Stimulated activated CD8-positive, alpha-beta memory T cell treated with anti-CD3 and anti-CD28 coated beads, Interleukin-7, amount 100 ng/mL, for 1 hour (primary cell): ENCODE measurements at places on chromosomes 5 and 9.

DNA sequence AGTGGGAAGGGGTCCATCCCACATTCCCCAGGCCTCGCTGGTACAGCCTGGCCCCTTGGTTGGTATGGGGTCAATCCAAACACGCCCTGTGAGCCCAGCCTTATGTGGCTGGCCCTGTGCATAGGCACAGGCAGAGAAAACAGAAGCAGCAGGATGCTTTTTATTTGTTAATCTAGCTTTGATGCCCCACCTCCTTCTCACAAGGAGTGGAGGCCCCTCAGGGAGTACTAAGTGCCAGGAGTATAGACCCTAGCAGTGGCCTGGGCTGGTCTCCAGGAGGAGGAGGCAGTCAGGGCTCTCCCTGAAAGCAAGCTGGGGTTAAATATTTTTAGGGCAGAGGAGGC, 14.6 kb upstream of the TCF7 start:
- DNase-seq = no peak

DNA sequence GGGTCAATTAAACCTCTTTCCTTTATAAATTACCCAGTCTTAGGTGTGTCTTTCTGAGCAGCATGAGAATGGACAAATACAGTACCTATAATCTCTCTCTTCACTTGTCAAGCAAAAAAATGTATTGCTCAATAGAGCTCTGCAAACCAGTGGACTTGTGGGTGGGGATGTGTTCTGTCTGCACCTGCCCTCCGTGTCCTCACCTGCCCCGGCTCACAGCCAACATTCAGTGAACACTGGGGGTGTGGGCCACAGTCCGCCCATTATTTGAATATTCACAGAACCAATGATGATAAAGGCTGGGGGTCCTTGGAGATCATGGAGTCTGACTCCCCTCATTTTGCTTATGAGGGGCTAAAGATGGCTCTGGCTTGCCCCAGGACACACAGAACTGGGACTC, 36.9 kb upstream of the MED27 start:
- no peak for DNase-seq

DNA sequence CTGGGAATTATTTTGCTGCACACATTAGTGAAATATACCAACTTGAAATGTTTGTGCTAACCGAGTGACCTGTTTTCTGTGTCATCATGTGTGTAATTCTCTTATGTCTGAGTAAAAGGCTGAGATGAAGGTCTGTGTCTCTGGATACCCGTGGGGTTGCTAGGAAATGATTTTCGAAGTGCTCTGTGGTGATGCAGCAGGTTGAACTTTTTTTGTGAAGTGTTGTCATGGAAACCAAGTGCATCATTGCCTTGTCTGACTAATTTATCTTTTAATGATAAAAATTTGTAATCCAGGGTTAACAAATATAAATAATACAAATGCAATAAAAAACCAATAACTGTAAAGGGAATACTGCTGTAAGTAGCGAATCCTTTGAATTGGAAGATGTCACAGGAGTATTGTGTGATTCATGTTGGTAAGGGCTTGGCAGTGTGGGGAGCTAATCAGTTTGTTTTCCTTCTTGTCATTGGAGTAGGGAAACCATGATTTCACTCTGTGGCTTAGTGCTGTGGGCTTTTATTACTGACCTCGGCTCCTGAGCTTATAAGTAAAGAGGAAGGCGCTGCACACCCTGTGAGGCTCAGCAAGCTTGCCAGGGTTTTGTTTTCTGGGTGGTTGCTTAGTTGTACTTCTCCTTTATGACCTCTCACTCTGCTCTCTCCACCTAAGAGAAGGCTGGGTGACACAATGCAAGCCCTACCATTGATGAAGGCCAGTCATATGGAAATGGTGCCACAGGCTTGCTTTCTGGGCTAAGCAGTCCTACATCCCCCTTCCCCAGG, 22.3 kb downstream of the PDE8B start:
- no peak for DNase-seq

- DNase-seq = no peak
Observed at GRCh38 chr5:129820-130219, 37.9 kb downstream of the PLEKHG4B start.

DNA sequence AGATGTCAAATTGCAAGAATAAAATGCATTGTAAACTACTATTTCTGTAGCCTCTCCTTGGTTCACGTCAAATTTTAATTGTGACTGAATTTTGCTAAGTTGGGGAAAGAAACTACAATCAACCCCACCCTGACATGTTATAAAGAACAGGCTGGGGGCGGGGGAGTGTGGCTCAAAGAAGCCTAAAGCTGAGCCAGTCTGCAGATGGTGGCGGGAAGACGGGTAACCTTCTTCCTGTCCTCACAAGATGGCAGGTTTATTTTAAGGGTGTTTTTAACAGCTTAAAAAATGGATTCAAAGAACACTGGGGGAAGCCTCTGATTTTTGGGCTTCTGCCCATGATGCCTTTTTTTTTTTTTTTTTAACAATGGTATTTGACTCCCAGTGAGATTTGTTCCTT, 68.5 kb upstream of the MELK start:
- no peak for DNase-seq

DNA sequence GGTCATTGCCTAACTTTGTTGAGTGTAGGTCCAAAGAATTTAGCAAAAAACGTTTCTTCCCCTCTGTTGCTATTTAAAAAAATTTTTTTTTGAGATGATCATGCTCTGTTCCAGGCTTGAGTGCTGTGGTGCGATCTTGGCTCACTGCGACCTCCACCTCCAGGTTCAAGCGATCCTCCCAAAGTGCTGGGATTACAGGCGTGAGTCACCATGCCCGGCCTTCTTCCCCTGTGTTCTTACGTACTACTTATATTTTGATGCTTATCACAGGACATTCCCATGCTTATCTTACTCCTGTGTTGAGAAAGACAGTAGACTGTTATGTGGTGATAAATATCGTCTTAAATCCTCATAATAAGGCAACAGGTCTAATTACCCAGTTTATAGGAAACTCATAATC, 2.5 kb downstream of the ACER2 start:
- DNase-seq = no peak

GRCh38 chr5:134813827-134814226, 31.9 kb upstream of the C5orf24 start:
- DNase-seq = no peak

DNA sequence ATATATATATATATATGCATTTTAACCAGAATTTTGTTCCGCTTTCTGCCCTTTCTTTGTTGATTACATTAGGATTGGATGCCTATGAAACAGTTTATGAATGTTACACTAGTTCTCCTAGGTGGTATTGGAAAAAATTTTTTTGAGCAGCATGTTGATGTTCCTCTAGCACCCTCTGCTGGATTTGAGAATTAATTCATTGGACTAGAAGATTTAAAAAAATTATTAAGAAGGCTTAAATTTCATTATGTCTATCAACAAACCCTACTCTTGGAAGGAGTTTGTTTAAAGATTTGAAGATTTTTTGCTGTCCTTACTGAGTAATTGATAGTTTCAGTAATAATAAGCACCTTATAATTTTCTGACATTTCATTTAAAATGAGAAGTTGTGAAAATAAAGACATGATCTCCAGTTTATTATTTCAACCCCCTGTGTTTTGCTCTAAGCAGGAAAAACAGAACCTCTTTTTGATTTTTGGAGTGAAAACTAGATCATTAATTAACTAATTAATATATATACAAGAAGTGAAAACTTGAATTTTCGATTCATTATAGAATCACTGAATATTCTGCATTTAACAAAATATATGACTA, 89.6 kb downstream of the CCDC171 start:
- no peak for DNase-seq

- no peak for DNase-seq
Observed at GRCh38 chr5:58988938-58989337, 406.1 kb downstream of the RAB3C start.

DNA sequence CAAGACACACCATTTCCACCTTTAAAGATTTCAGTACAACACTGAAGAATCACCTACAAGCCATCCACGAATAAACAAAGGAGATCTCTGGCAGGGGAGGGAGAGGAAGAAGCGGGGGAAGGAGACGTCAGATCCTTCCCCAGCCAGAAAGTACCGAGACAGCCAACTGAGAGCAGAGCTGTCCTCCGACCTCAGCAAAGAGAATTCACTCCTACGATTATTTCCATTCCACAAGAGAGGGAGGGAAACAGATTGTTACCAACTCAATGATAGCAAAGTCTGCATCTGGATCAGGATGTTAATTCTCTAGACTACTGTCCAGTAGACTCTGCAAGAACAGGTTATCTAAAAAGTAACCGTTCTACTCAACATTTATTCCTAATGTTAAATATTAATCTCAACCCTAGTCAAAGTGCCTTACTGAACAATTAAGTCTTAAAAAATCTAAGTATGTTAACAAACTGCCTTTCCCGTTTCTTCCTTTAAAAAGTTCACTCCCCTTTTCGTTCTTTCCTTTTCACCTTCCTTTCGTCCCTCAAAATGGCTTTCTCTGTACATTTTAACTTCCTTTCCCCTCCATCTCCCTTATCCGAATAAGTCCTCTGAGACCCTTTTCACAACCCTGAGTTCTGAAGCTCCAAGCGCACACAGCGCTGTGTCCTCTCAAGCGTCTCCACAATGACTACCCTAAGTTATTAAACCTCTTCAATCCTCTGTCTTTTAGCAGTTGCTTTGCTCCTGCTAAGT, 1.4 kb downstream of the CHD1 start:
- peak; percentile 37 for DNase-seq

GRCh38 chr9:6944093-6944551, 186.3 kb downstream of the KDM4C start:
- no peak for DNase-seq

DNA sequence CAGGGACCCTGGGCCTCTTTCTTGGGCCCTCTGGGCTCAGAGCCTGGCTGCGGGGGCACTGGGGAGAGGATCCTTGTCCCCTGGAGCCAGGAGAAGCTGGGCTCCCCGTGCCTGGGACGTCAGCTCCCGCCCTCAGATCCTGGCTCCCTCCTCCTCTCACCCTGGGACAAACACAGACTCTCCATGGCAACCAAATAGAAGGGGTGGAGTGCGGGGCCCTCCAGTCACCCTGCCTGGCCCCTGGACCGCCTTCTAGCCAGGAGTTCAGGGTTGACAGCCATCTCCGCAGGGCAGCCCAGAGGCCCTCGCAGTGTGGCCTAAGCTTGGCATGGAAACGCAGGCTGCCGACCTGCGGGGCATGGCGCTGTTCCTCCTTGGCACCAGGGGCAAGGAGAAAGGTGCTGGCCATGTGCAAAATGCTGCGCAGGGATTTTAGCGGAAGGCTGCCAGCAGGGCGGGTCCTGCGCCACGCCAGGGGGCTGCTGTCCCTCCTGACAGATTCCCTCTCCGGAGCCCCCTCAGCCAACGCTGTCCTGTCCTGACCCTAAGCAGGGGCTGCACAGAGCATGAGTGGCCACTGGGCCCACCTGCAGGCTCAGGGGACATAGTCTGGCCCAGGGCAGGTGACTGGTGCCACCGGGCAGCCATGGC, 1.0 kb downstream of the ZDHHC11 start:
- DNase-seq = no peak

DNA sequence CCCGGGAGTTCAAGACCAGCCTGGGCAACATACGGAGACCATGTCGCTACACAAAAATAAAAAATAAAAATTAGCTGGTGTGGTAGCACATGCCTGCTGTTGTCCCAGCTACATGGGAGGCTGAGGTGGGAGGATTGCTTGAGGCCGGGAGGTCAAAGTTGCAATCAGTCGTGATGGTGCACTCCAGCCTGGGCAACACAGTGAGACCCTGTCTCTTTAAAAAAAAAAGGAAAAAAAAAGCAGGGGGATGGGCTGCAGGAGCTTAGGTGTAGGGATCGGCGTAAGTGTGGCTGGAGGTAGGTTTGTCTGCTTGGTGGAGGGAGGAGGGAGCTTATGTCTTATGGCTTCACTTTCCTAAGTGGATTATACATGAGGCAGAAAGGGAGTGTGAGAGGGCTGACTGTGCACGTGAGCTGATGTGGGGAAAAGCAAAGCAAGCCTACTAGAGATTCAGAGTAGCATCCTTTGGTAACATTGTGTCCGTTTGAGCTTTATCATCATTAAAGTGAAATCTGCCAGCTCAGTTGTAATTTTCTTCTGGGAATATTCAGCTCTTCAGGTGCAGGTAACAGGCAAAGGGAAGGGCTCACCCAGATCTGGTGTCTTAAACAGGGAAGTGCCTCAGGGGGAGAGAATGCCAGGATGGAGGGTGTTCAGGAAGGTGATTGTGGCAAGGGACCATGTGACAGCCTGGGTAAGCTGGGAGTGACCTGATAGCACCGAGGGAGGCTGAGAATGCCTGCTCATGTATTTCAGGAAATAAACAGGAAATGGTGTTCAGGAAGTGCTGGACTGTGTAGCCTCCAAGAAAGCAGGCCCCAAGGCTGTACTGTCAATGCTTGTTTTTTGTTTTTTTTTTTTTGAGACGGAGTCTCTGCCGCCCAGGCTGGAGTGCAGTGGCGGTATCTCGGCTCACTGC, 17.6 kb upstream of the SETX start:
- no peak for DNase-seq

- DNase-seq = no peak
Observed at GRCh38 chr5:166881802-166882201, 1409.6 kb upstream of the WWC1 start.

GRCh38 chr9:98775831-98776441, 20.4 kb downstream of the ANKS6 start:
- DNase-seq = no peak

- DNase-seq = no peak
Observed at GRCh38 chr5:92548346-92548745, 1032.7 kb downstream of the NR2F1-AS1 start.

DNA sequence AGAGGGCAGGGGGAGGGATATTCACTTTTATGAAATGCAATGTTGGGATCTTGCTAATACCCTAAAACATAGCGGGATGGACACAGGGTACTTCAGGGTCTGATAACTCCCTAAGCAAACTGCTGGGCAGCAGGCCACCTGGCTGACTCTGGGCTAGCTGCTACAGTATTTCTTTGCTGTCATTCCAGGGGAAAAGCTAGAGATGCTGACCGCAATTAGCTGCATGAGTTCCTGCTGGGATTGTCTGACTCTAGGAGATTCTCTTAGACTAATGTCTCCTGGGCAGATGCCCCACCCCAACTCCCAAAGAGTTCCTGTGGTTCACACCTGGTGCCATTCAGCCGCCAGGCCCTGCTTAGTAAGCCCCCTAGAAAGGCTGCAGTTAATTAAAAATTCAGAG, 69.9 kb downstream of the PSAT1 start:
- no peak for DNase-seq

GRCh38 chr5:138344887-138345622, 7.0 kb downstream of the FAM53C start:
- DNase-seq = no peak

DNA sequence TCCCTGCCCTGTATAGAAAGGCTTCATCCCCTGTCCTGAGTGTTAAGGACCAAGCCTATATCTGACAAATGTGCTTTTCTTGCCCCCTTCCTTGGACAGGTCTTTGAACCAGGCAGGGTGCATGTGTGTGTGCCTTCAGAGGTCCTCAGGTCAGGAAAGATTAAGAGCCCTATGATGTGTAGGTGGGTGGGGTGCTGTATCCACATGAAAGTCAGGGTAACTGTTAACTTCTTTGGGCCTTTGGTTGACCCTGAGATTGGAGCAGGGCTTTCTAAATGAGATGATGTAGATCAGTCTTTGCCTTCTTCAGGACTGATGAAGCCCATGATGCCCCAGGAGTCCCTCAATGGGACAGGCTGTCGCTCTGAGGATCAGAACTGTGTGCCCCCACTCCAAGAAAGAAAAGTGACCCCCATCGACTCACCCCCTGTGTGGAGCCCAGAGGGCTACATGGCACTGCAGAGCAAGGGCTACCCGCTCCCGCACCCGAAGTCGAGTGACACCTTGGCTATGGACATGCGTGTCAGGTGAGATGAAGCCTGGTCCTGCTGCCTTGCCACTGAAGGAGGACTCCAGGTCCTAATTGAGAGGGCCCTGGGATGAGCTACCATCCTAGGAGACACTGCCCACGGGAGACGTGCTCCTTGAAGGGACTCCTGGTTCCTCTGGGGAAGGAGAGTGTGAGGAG, 29.4 kb upstream of the POMT1 start:
- no peak for DNase-seq
